EL (cell line): ENCODE measurements at places on chromosomes 13 and 19.

GRCh38 chr13:77836423-77836822, 82.2 kb downstream of the EDNRB start:
- DNase-seq = no peak

GRCh38 chr19:4173479-4174212, 8.7 kb downstream of the SIRT6 start:
- no peak for DNase-seq

DNA sequence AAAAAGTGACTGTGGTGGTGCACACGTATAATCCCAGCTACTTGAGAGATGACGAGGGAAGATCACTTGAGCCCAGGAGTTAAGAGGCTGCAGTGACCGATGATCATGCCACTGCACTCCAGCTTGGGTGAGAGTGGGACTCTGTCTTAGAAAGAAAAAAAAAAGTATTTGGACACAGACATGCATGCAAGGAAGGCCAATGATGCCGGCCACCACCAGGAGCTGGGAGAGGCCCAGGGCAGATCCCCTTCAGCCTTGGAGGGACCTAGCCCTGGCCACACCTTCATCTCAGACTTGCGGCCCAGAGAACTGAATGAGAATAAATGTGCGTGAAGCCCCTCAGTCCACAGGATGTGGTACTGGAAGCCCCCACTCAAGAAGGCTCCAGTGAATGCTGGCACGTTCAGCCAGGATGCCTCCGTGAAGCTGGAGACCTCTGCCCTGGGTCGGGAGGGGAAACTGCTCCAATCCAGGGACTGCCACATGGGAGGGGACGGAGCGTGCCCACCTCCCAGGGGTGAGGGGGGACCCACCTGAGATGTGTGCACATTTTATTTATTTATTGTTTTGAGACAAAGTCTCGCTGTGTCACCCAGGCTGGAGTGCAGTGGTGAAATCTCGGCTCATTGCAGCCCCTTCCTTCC, 14.6 kb downstream of the TNFAIP8L1 start:
- no peak for DNase-seq

DNA sequence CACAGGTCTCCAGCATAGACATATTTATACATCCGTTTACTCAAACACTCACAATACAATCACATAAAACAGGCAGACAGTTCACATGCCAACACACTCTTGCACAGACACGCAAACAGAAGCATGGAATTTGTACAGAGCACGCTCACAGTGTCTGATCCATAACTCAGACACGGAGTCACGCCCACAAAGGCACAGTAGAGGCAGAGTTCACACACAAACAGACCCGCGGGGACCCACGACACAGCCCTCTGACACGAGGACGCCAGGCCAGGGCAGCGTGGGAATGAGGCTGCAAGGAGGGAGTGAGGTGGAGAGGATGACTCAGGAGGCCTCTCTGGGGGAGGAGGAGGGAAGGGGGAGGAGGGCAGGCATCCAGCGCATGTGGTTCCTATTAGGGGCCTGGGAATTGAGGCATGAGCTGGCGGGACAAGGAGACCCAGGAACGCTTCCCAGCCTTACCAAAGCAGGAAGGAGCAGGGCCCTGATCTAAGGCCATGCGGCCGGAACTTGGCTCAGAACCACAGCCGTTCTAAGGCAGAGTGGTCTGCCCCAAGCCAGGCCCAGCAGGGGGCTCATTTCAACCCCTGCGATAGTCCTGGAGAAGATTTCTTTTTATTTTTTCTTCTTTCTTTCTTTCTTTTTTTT, 9.1 kb upstream of the OLFM2 start:
- DNase-seq = peak; percentile 99

- no peak for DNase-seq
These were observed 5.7 kb downstream of the LENG1 start for GRCh38 chr19:54153731-54154326.

- DNase-seq = no peak
These were observed 107.1 kb downstream of the PAN3 start for GRCh38 chr13:28245465-28245864.

DNA sequence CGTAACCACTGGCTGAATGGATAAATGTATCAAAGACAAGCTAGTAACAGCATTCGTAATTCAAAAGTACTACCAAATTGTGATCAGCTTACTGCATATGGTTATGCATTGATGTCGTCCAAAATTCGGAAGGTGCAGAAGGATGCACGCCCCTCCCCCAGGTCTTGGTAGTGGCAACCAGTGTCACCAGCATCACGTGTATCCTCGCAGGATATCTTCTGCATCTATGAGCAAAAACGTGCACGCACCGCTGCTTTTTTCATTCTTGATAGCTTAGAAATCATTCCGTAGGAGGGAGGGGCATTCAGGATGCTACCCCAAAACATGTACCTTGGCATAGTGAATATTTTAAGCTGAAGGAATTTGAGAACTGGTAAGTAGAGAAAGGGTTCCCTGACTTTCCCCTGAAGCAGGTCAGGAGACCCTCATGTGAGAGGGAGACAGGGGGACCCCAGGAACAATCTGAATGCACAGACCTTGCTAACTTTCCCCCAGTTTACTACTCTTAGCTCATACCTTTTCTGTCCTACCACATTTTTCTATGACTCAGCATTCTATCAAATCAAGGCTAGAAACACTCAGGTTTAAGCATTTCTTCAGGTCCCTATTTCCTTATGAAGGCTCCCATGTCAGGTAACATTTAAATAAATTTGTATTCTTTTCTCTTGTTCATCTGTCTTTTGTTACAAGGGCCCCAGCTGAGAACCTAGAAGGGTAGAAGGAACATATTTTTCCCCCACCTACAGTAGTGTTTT, 61.2 kb upstream of the TM9SF2 start:
- no peak for DNase-seq

- DNase-seq = no peak
These were observed 29.0 kb downstream of the GPX4 start for GRCh38 chr19:1132552-1133383.

- DNase-seq = peak; percentile 76
These were observed 2.5 kb downstream of the HDGFL2 start for GRCh38 chr19:4474514-4475022.

DNA sequence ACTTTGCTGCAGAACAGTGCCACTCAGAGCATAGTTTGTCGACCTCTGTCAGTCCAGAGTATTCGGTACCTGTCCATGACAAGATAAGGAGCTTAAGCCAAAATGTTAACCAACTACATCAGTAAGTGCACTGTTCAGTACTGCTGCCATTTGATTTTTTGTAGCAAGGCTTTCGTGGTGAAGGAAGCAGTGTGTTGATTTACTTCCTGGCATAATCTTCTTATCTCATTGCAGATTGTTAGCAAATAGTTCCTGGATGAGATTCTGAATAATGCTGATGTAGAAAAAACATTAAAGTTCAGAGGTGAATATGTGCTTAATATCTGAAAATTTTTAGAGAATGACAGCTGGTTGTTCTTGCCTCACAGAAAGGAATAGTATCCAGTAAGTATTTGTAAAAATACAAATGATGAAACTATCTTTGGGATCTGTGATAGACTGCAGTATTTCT, 85.7 kb downstream of the LRRC63 start:
- DNase-seq = peak; percentile 44

DNA sequence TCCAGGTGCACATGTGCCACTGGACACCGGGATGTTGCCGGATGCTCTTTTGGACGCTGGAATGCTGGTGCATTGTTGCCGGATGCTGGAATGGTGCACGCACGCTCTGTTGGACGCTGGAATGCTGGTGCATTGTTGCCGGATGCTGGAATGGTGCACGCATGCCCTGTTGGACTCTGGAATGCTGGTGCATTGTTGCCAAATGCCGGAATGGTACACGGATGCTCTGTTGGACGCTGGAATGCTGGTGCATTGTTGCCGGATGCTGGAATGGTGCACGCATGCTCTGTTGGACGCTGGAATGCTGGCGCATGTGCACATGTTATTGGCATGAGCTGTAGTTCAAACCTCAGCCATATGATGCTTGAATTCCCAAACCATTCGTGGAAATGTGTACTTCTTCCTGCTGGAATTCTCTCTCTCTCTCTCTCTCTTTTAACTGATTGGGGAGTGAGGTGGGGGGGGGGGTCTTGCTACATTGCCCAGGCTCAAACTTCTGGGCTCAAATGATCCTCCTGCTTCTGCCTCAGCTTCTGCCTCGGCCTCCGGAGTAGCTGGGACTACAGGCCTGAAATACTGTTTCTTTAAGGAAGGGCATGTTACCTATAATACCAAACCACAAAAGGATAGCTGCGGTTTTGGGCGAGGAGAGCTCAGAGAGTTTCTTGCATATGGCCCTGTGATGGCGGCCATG, 1.2 kb upstream of the MCF2L start:
- peak; percentile 4 for DNase-seq

DNA sequence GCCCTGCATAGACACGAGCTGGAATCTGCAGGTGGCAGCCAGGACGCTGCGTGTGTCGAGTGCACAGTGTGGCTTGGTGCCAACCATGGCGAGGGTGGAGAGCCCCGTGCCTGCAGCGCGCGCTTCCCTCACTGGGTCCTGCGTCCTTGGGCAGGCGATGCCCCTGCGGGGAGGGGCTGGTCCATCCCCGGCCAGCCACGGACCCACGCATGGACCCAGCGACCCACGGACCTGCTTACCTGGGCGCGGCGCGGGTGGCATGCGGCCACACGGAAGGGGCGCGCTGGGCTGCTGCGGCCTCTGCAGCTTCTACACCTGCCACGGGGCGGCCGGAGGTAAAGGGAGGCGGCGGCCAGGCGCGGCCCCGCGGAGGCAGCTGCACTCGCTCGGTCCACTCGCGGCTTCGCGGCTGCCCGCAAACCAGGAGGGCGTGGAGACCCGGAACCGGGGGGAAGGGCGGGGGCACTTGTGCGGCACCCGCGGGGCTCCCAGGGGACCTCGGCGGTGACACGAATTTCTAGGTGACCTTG, 569 bp upstream of the MCF2L start:
- DNase-seq = no peak

GRCh38 chr13:80157261-80157932, 183.5 kb downstream of the SPRY2 start:
- no peak for DNase-seq

DNA sequence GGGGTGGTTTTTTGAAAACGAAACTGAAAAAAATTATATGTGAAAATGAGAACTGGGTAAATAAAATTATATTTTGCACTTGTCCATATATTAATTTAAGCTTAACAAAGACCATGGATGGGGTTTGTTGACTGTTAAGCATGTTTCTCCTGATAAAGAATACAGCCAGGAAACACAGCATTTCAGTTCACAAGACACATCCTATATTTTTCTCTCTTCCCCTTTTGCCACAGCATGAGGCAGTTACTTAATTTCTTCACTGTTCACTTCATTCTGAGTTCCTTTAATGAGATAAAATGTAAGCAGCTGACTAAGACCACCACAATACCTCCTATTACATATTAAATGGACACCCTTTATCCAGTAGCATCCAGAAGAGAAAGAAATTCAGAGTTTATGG, 64.0 kb downstream of the RXFP2 start:
- DNase-seq = no peak

GRCh38 chr13:64819081-64819480, 2411.1 kb downstream of the PCDH9 start:
- peak; percentile 1 for DNase-seq

DNA sequence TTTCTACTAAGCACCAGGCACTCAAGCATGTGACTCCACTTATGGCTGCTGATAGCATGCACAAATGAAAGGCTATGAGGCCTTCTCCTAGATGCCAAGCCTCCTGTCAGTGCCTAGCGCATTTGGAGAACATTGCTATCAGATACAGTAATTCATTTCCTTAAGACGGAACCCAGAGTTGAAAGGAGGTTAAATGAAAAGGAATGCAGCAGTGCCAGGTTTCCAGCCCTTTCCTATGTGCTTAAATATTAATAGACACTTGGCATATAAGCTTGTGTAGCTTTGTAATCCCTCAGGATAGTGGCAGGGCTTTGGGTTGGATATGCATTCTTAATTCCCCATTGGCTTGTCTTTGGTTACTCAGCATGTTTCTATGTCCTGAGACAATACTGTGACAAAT, 140.1 kb upstream of the FRY start:
- no peak for DNase-seq

GRCh38 chr19:30648866-30649862, 277.0 kb downstream of the ZNF536 start:
- no peak for DNase-seq

DNA sequence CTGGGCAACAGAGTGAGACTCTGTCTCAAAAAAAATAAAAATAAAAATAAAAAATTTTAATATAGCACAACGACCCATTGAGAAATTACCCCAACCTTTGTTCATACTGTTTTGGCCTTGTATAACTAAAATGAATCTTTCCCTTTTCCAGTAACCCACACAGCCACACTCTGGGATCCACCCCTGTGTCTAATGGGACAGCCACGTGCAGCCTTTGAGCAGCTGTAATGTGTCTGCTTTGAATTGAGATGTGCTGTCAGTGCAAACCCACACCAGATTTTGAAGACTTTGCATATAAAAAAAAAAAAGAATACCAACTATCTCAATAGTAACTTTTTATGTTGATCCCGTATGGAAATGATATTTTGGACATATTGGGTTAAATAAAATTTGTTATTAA, 112.7 kb upstream of the UBL3 start:
- DNase-seq = no peak

DNA sequence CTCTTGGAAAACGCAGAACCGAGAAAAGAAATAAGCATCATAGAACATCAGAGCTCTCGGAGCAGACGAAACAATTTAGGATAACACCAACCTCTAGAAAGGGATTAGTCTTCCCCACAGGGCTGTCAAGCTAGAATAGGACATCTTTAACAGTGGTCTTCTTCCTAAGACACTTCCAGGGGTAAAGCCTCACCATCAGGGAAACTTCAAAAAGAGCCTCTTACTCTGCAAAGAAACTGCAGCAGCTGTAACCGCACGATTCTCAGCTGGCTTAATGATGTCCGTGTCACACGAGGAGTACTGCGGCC, 642 bp downstream of the ZNF571 start:
- DNase-seq = no peak

- no peak for DNase-seq
These were observed 33.2 kb upstream of the PEPD start for GRCh38 chr19:33554821-33555220.

DNA sequence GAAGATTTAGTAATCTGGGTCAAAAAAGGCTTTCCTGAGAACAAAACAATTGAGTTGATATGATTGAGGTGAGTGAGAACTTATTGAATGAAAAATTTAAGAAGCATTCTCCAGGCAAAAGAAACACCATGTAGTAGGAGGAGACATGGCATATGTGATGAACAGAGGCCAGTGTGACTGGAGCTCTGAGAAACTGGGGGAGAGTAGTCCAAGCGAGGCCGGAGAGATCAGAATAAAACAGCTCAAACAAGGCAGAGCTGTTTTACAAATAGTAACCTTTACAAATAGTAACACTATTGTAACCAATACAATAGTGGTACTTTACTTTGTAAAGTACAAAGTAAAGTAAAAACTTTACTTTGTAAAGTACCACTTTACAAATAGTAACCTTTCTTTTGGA, 1159.1 kb downstream of the PCDH9 start:
- DNase-seq = no peak

GRCh38 chr13:112615391-112615790, 27.4 kb upstream of the TUBGCP3 start:
- DNase-seq = no peak

GRCh38 chr13:30882026-30882850, 23.8 kb upstream of the MEDAG start:
- no peak for DNase-seq

DNA sequence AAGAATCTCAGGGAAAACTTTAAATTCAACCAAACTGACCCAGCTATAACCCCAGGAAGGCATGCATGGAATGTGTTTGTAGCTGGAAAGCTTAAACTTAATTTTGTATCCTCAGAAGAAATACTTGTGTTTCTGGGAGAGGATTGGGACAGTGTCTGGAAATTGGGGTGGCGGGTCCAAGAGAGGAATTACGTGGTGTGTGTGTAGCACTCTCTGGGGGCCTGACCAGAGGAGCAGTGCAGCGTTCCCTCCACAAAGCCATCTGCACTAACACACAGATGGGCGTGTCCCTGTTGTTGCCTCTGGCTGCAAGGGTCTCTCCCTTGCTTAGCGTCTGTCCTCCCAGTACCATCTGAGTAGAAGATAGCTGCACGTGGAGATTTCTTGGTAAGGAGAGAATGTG, 6.4 kb downstream of the GARRE1 start:
- DNase-seq = peak; percentile 52
